Karpas-422 (cell line): ENCODE measurements at places on chromosomes 2 and 18.

DNA sequence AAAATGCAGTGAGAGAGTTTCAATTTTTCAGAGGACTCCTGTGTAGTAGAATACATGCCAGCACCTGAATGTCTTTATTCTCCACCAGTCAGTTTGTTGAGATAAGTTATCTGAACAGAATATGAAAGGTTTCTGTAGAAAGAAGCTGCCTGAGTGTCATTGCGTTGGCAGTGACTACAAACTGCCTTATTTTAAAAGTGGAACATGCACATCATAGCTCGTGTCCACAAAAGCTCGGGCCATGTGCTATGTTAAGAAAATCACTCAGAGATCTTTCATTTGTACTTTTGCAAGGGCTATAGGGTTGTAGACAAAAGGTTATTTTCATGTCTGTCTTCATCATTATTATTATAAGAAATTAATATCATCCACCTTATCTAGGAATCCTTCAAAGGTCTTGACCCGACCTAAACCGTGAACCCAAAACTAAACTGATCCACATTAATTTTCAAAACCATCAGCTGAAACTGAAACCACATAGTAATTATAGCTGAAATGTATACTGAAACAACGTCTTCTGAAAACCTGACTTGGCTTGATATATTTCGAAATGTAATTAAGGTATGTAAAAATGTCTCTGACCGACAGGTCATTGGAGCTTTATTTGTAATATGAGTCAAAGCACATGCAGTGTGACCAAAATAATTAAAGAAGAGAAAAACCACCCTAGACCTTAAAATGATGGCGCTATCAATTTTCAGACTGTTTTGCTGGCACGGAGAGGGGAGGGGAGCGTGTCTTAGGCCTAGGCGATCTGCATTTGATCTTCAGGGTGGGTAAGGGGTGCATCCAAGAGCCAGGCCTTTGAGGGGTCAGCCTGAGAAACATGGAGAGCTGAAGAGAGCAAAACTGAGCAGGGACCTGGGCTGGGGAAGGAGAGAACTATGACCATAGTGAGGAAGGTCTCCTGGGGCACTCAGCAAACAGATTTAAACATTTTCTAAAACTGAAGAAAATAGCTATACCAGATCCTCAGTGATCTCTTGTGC is 232.1 kb downstream of the SOX11 start:
- H3K27me3 ChIP-seq, result no peaks in the 10 kb centered on the region
- no peak overlapping the region for H3K27ac ChIP-seq
- no peak overlapping the region for H3K4me3 ChIP-seq
- H3K4me1 ChIP-seq, result no peaks in the 10 kb centered on the region
- no peak for DNase-seq

DNA sequence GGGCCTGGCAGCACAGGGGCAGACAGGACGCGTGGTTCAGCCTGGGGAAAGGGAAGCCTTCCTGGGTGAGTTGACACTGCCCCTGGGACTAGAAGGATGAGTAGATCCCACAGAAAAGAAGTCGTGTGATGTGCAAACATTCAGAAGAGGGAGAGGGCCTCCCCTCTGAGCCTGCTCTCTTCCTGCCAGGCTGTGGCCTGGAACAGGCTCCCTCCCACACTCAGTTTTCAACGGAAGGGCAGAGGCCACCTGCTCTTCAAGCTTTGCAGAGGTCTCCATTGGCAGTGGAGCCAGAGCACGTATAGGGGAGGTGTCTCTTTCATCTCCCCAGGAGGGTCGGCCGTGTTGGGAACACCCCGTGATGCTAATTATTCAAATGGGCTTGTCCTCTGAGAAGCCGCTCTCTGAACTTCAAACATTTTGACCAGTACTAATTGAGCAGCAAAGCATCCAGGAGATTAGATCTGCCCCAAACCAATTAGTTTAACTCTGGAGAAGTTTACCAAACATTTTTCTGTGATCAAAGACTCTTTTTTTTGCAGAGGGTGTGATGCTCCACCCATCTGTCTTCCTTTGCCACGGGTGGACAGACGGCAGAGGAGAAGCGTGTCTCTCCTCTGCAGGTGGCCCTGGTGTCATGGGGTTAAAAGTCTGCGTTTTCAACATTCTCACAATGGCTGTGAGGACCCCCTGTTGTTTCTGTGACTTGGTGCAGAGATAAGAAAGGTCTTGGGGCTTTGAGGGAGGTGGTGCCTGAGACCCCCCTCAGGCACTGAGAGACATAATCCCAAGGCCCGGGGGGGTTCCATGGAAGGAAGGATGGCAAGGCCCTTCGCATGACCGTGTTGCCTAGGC is 29.5 kb upstream of the ODC1 start:
- no peaks in the 10 kb centered on the region for H3K27me3 ChIP-seq
- H3K27ac ChIP-seq, result no peak overlapping the region
- no peak for DNase-seq
- H3K4me1 ChIP-seq, result no peaks in the 10 kb centered on the region; the same call in 1 of the 2 replicates
- H3K36me3 ChIP-seq, result no peaks in the 10 kb centered on the region

- H3K36me3 ChIP-seq, result no peaks in the 10 kb centered on the region
- H3K27me3 ChIP-seq, result no peaks in the 10 kb centered on the region
- H3K27ac ChIP-seq, result no peak overlapping the region
- DNase-seq, result no peak
Measured at GRCh38 chr2:63735931-63736330, 105.8 kb upstream of the UGP2 start.

DNA sequence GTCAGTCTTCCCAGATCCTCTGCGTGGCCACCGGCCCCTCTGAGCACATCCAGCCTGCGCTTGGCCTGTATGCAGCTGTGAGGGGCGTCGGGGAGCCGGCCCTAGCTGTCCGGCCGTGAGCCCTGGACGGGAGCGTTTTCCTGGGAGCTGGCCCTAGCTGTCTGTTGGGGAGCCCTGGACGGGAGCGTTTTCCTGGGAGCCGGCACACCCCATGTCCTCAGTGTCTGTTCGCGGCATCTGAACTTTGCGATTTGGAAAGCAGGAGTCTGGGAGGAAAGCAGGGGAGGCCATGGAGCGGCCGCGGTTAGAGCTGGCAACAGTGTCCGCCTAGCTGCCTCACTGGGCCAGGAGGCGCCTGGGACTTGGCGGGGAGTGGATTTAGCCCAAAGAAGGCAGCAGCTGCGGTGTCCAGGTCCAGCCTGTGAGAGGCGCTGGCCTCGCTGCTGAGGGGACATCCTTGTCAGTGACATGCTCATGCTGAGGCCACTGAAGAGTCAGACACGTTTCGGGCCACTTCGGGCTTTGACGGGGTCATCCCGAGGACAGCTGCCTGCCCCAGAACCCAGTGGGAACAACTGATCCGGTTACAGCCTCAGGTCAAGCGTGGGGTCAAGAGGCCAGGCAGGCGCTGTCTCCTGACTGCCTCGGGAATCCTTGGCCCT is 75.8 kb downstream of the KCNG2 start:
- DNase-seq, result no peak
- no peak overlapping the region for H3K27ac ChIP-seq
- H3K4me3 ChIP-seq, result no peak overlapping the region
- no peaks in the 10 kb centered on the region for H3K36me3 ChIP-seq
- no peaks in the 10 kb centered on the region for H3K27me3 ChIP-seq
- no peaks in the 10 kb centered on the region for H3K4me1 ChIP-seq

- H3K36me3 ChIP-seq, result no peaks in the 10 kb centered on the region
- no peak overlapping the region for H3K27ac ChIP-seq
- H3K4me1 ChIP-seq, result no peaks in the 10 kb centered on the region
- H3K4me3 ChIP-seq, result no peak overlapping the region
- H3K27me3 ChIP-seq, result no peaks in the 10 kb centered on the region
Measured at GRCh38 chr18:59233017-59233410, 13.1 kb downstream of the GRP start.

GRCh38 chr2:94871226-94872087 is at the start of gene TEKT4:
TEKT4 (plus strand) TSS chr2:94871430; CDS start chr2:94871580, 150 bp downstream.
- H3K27ac ChIP-seq, result no peak within 1 kb of the TSS
- no peak within 1 kb of the TSS for H3K4me3 ChIP-seq

DNA sequence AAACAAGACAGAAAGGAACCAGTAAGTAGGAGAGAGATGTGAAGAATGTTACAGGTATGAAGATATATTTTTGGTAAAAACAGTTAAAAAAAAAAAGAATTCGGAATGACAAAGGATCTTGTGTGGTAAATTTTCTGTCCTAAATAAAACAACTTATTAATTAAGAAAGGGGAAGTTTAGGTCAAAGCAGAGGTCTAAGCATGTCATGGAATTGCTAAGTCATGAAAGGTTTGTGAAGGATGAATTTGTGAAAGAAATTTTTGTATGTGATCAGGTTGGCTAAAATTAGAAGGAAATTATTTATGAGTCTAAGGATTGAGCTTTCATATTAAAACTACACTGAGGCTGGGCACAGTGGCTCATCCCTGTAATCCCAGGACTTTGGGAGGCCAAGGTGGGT is 11.1 kb upstream of the ALPG start:
- no peaks in the 10 kb centered on the region for H3K27me3 ChIP-seq
- DNase-seq, result no peak
- H3K4me1 ChIP-seq, result no peaks in the 10 kb centered on the region

- no peaks in the 10 kb centered on the region for H3K4me1 ChIP-seq
- no peak overlapping the region for H3K27ac ChIP-seq
- no peaks in the 10 kb centered on the region for H3K27me3 ChIP-seq
- no peaks in the 10 kb centered on the region for H3K36me3 ChIP-seq
Measured at GRCh38 chr2:70396612-70397011, 94.7 kb upstream of the FAM136A start.

GRCh38 chr18:46738491-46738890 is 18.4 kb downstream of the ST8SIA5 start:
- H3K27ac ChIP-seq, result no peak overlapping the region
- no peaks in the 10 kb centered on the region for H3K4me1 ChIP-seq
- H3K4me3 ChIP-seq, result no peak overlapping the region
- no peak for DNase-seq
- H3K36me3 ChIP-seq, result no peaks in the 10 kb centered on the region
- no peaks in the 10 kb centered on the region for H3K27me3 ChIP-seq

GRCh38 chr2:100560216-100560830 is 2.5 kb upstream of the PDCL3 start:
- no peak overlapping the region for H3K27ac ChIP-seq
- no peaks in the 10 kb centered on the region for H3K36me3 ChIP-seq
- no peak for DNase-seq
- no peaks in the 10 kb centered on the region for H3K27me3 ChIP-seq
- no peak overlapping the region for H3K4me3 ChIP-seq

DNA sequence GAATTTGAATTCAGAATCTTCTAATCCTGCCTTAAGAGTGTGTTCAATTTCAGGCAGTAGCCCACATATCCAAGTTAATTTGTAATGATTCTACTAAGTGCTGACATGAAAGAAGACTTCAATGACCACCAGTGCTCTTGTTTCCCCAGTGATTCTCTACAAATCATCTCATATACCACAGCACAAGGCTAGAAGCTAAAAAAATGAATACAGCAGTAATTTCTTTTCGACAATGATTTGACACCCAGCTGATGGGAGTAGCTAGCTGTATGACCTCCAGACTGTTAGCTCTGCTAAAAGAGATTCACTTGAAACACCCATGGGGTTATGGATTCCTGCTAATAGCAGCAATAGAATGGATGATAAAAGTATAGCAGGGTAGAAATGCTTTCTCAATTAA is 217.0 kb upstream of the TMEFF2 start:
- H3K27me3 ChIP-seq, result no peaks in the 10 kb centered on the region
- no peak overlapping the region for H3K27ac ChIP-seq
- no peak overlapping the region for H3K4me3 ChIP-seq
- DNase-seq, result peak; percentile 20

- no peak overlapping the region for H3K27ac ChIP-seq
- no peaks in the 10 kb centered on the region for H3K27me3 ChIP-seq
- H3K4me1 ChIP-seq, result no peaks in the 10 kb centered on the region
- no peak overlapping the region for H3K4me3 ChIP-seq
Measured at GRCh38 chr18:46080156-46080555, 8.1 kb upstream of the PSTPIP2 start.

- H3K4me3 ChIP-seq, result no peak overlapping the region
- H3K36me3 ChIP-seq, result no peaks in the 10 kb centered on the region
- H3K27me3 ChIP-seq, result no peaks in the 10 kb centered on the region
- H3K27ac ChIP-seq, result no peak overlapping the region
- DNase-seq, result no peak
Measured at GRCh38 chr18:73656691-73657090, 490.9 kb downstream of the FBXO15 start.

DNA sequence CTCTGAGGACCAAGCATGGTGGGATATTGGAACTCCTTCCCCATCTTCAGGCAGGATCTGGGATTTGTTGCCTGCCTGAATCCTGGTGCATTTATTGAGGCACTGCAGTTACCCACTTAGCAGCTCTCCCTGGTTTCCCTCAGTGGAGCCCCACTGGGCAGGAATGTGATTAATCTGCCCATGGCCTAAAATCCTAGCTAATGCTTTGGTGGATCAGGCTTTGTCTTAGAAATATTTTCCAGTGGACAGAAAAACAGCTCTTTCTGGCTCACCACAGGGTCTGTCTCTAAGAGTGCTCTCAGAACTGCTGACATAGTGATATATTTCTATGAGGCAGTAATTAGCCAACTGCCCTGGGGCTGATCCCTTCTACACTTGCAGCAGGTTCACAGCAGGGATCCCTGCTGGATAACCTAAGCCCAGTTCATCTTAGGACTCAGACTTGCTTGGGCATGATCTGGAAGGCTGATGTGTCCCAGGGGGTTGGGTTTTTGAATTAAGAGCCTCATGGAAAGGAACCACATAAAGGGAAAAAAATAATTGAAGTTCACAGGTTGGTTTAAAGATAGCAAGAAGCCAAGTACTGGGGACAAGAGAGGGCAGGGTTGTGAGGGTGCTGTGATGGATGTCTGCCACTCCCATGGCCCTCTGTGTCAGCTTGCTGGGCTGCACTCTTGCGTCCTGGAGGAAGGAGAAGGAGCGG is 44.3 kb upstream of the ZDBF2 start:
- no peaks in the 10 kb centered on the region for H3K27me3 ChIP-seq
- H3K4me3 ChIP-seq, result no peak overlapping the region
- no peak overlapping the region for H3K27ac ChIP-seq
- H3K4me1 ChIP-seq, result no peaks in the 10 kb centered on the region
- no peaks in the 10 kb centered on the region for H3K36me3 ChIP-seq
- no peak for DNase-seq

- H3K4me1 ChIP-seq, result peaks cover 4% of the 10 kb centered on the region
- no peaks in the 10 kb centered on the region for H3K36me3 ChIP-seq
- DNase-seq, result no peak
- no peak overlapping the region for H3K27ac ChIP-seq
Measured at GRCh38 chr2:44273076-44273475, 2.2 kb upstream of the SLC3A1 start.

DNA sequence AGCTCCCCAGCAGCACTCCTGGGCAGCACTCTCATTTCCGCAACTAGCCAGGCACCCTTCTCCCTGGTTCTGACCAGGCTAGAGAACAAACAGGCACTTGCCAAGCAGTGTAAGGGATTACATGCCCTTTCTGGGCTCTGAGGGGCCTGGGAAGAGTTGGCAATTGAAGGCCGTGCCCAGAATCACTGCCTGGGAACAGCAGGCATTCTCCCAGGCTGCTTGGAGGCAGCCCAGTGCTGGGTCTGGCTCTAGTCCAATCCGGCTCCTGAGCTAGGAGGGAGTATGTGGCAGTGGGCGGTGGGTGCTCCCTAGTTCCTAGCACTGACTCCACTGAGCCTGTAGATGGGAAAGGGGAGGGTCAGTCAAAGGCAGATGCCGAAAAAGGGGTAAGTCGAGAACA is 34.1 kb upstream of the SP3 start:
- peaks cover 6% of the 10 kb centered on the region; the same call in 1 of the 2 replicates for H3K4me1 ChIP-seq
- no peak overlapping the region for H3K27ac ChIP-seq
- no peak for DNase-seq
- no peaks in the 10 kb centered on the region for H3K27me3 ChIP-seq
- H3K4me3 ChIP-seq, result no peak overlapping the region

GRCh38 chr18:76495006-76495370 is at the start of gene ZNF516:
ZNF516 (minus strand) TSS chr18:76495242; CDS start chr18:76443054, 52,188 bp downstream.
- H3K27ac ChIP-seq, result peak within 1 kb of the TSS; percentile 96
- no peaks in the 10 kb centered on the region for H3K36me3 ChIP-seq
- H3K4me3 ChIP-seq, result peak within 1 kb of the TSS; percentile 88
- peak; percentile 83 for DNase-seq
- no peaks in the 10 kb centered on the region for H3K27me3 ChIP-seq
- H3K4me1 ChIP-seq, result peaks cover 59% of the 10 kb centered on the region
